Memory B cell (primary cell): ENCODE measurements at places on chromosomes 12 and 14.

- H3K4me1 ChIP-seq: no peaks in the 10 kb centered on the region
- no peak overlapping the region for H3K27ac ChIP-seq
- peaks cover 27% of the 10 kb centered on the region for H3K36me3 ChIP-seq
- DNase-seq: no peak
Observed at GRCh38 chr14:31336646-31337045, 83.7 kb downstream of the HEATR5A start.

- H3K4me3 ChIP-seq: no peak overlapping the region
- H3K27ac ChIP-seq: no peak overlapping the region
- H3K27me3 ChIP-seq: peaks cover 27% of the 10 kb centered on the region
- DNase-seq: no peak
Observed at GRCh38 chr14:22176957-22177356, 412.1 kb downstream of the DAD1 start.

DNA sequence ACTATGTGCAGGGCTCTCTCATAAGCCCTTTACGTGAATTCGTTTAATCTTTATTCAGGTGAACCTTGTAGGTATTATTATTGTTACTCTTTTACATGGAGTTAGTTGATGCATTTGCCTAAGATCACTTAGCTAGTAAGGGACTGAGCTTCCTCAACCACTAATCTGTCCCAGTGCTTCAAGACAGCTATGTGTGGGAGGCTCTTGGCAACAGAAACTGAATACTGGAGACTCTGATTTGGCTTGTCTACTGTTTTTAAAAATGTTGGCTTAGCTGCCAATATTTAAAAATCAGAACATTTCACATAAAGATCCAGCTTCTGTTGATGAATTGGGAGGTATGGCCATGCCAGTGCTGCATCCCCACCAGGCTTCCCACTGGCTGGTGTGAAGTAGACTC lies 6.8 kb downstream of the KNTC1 start:
- H3K27me3 ChIP-seq: no peaks in the 10 kb centered on the region
- H3K36me3 ChIP-seq: peaks cover 9% of the 10 kb centered on the region
- no peaks in the 10 kb centered on the region for H3K4me1 ChIP-seq
- no peak overlapping the region for H3K4me3 ChIP-seq

GRCh38 chr12:120686151-120686689 lies 729 bp upstream of the MLEC start:
- H3K4me3 ChIP-seq: peak overlapping the region; percentile 80
- peak; percentile 96 for DNase-seq
- peaks cover 21% of the 10 kb centered on the region for H3K4me1 ChIP-seq
- H3K27me3 ChIP-seq: no peaks in the 10 kb centered on the region

GRCh38 chr14:35336494-35337268 lies 44.5 kb downstream of the PSMA6 start:
- no peaks in the 10 kb centered on the region for H3K27me3 ChIP-seq
- H3K4me1 ChIP-seq: peaks cover 25% of the 10 kb centered on the region
- no peak overlapping the region for H3K4me3 ChIP-seq
- no peak for DNase-seq
- no peaks in the 10 kb centered on the region for H3K36me3 ChIP-seq
- H3K27ac ChIP-seq: no peak overlapping the region

- H3K27ac ChIP-seq: no peak overlapping the region
- peaks cover 39% of the 10 kb centered on the region for H3K36me3 ChIP-seq
- no peak overlapping the region for H3K4me3 ChIP-seq
- H3K4me1 ChIP-seq: no peaks in the 10 kb centered on the region
- DNase-seq: no peak
Observed at GRCh38 chr14:75720116-75720515, 59.1 kb downstream of the TTLL5 start.

DNA sequence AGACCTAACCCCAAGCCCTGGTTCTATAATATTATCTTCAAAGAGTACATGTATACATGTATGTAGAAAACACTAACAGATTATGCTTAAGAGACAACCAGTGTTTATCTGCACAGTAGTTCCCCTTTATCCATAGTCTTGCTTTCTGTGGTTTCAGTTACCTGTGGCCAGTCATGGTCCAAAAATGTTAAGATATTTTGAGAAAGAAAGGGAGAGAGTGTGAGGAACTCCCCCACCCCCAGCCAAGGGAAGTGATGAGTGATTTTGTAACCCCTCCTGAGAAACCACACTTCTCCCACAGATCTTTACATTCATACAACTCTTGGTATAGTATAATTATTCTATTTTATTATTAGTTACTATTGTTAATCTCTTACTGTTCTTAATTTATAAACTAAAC lies 77.3 kb upstream of the CNTN1 start:
- H3K27ac ChIP-seq: no peak overlapping the region
- H3K36me3 ChIP-seq: no peaks in the 10 kb centered on the region
- DNase-seq: no peak
- H3K4me3 ChIP-seq: no peak overlapping the region
- H3K27me3 ChIP-seq: peaks cover 2% of the 10 kb centered on the region

DNA sequence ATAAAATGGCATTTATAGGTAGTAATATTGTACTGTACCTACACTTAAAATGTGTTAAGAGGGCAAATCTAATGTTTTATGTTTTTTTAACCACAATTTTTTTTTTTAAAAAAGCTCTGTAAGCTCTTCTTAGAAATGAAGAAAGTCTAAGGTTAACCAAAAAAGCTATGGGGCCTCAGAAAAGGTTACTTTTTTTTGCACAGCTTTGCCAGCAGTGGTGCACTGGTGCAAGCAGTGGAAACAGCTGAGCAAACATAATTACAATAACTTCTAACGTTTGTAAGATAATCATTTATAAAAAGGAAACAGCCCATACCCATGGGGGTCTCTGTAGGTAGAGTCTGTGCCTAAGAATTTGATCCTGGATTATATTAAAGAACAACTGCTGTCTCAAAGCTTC lies 85.1 kb upstream of the NID2 start:
- no peaks in the 10 kb centered on the region for H3K36me3 ChIP-seq
- no peaks in the 10 kb centered on the region for H3K4me1 ChIP-seq
- no peak overlapping the region for H3K4me3 ChIP-seq
- peaks cover 12% of the 10 kb centered on the region for H3K27me3 ChIP-seq
- DNase-seq: no peak

DNA sequence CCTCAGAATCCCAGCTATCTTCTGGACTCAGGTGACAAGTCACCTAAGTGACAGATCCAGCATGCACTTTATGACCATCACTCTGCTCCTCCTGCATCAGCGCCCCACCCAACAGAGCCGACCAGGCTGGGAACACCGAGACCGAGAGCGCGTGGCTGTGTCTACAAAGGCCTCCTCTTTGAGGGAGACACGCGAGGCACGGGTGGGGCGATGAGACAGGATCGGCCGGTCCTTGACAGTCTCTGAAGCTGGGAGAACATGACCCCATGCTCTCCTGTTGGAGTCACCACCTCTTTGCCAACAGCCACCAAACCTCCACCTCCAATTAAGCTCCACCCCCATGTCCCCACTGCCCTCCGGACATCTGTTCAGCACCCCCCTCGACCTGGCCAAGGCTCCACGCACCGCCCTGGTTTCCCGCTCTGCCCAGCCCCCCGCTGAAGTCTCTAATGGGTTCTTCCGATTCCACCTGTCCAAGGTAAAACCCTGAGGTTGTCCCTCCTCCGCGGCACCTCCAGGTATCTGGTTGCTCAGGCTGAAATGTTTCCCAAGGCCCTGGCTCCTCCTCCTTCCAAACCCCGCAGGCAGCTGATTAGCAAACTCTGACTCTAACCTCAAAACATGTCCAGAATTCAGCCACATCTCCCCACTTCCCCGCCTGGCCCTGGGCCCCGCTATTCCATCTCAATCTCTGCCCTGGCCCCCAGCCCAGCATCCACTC lies 31.5 kb downstream of the HSP90AA1 start:
- H3K27me3 ChIP-seq: peaks cover 3% of the 10 kb centered on the region
- DNase-seq: no peak
- H3K27ac ChIP-seq: no peak overlapping the region
- H3K4me1 ChIP-seq: peaks cover 2% of the 10 kb centered on the region
- no peak overlapping the region for H3K4me3 ChIP-seq
- peaks cover 10% of the 10 kb centered on the region for H3K36me3 ChIP-seq

GRCh38 chr12:104486363-104486750 lies 29.6 kb downstream of the CHST11 start:
- peak overlapping the region; percentile 24 for H3K27ac ChIP-seq
- H3K36me3 ChIP-seq: peaks cover 12% of the 10 kb centered on the region
- H3K4me3 ChIP-seq: peak overlapping the region; percentile 25
- DNase-seq: no peak
- no peaks in the 10 kb centered on the region for H3K27me3 ChIP-seq

GRCh38 chr14:104651876-104652260 lies 37.5 kb upstream of the INF2 start:
- peaks cover 37% of the 10 kb centered on the region for H3K4me1 ChIP-seq
- DNase-seq: no peak
- H3K36me3 ChIP-seq: no peaks in the 10 kb centered on the region
- H3K27ac ChIP-seq: no peak overlapping the region
- no peaks in the 10 kb centered on the region for H3K27me3 ChIP-seq

- H3K36me3 ChIP-seq: peaks cover 23% of the 10 kb centered on the region
- H3K4me3 ChIP-seq: no peak overlapping the region
- H3K27ac ChIP-seq: peak overlapping the region; percentile 79
- H3K4me1 ChIP-seq: no peaks in the 10 kb centered on the region
- H3K27me3 ChIP-seq: no peaks in the 10 kb centered on the region
Observed at GRCh38 chr12:31274520-31275300, 51.2 kb downstream of the SINHCAF start.

DNA sequence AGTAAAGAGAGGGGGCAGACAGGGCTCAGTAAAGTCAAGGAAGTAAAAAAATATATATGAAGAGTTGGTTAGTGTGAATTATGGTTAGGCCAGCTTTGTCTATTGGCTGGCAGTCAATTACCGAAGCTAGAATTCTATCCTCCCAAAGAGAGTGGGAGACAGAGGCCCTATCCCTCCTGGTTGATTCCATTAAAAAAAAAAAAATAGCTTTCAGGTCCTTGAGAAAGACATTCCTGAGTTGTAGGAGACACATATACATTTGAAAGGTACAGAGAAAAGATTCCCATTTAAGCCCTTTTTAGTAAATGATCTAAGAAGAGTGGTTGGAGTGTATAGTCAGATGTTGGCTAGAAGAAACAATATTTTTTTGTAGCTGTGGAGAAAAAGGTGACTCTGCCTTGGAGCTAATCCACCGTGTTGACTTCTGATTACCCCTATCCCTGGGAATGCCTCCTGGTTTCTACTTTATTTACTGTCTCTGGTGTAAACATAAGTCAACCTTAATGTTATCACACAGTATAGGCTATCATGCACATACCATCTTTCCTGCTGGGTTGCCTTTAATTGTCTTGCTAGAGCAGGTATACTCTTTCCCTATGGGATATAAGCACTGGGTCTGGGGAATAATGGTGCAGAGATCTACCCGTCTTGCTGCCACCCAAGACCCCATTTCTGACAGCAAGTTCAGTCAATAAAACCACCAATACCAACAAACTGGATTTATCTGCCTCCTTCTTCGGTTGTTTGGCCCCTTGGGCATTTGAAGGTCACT lies 859.9 kb upstream of the ATXN7L3B start:
- no peaks in the 10 kb centered on the region for H3K27me3 ChIP-seq
- no peaks in the 10 kb centered on the region for H3K4me1 ChIP-seq
- no peaks in the 10 kb centered on the region for H3K36me3 ChIP-seq
- H3K4me3 ChIP-seq: no peak overlapping the region
- DNase-seq: no peak
